ENCODE measurements at places on chromosomes 2 and 18. TPM values are rescaled to one million over a fixed set of nuclear protein-coding genes. Genes with fewer than 3 reads are reported as not detected.
A peak's percentile ranks its signal among the peaks of the same experiment; 100 is the strongest.

DNA sequence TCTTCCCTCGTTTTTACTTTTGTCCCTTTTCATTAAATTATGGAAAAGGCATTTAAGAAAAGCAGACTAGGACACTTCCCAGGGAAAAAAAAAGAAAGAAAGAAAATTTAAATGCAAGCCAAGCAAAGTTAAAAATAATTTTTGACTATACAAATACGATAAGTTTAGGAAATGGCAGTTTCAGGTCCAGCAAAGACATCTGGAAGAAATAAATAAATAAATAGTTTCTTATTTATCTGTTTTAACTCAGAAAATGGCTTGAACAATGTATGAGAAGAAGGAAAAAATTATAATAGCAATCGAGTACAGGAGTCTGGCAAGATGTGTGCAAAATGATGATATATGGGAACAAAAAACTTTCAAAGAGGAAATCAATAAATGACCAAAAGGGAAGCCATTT, 114.6 kb upstream of the NCKAP5 start:
- no peaks in the 10 kb centered on the region for H3K27me3 ChIP-seq
- H3K27ac ChIP-seq: no peak overlapping the region
- H3K4me1 ChIP-seq: no peaks in the 10 kb centered on the region
- no peaks in the 10 kb centered on the region for H3K36me3 ChIP-seq

GAL3ST2 gene
- not detected for total RNA-seq

KIAA1328 gene
- 7.2 TPM for total RNA-seq

DNA sequence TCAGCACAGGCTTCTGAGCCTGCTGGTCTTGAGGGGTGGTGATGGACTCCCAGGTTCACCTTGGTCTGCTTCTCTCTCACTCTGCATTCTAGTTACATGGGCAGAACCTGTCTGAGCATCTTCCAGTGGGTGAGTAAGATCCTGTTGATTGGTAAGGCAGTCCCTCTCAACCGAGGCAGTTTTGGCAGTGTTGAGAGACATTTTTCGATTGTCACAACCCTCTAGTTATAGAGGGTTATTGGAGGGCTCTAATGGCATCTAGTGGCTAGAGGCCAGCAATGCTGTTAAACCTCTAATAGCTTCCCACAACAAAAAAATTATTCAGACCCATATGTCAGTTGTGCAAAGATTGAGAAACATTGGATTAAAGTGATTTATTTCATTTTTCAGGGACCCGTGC, 9.3 kb upstream of the MGAT5 start:
- no peak overlapping the region for H3K4me3 ChIP-seq
- no peak overlapping the region for H3K27ac ChIP-seq
- H3K36me3 ChIP-seq: no peaks in the 10 kb centered on the region
- no peak for DNase-seq
- no peaks in the 10 kb centered on the region for H3K27me3 ChIP-seq

- no peak for DNase-seq
- H3K27ac ChIP-seq: peak overlapping the region; percentile 48
- H3K4me3 ChIP-seq: no peak overlapping the region
- H3K27me3 ChIP-seq: no peaks in the 10 kb centered on the region
- peaks cover 15% of the 10 kb centered on the region for H3K4me1 ChIP-seq
- peaks cover 58% of the 10 kb centered on the region for H3K36me3 ChIP-seq
These were observed 49.0 kb downstream of the PIAS2 start for GRCh38 chr18:46868169-46868921.

DNA sequence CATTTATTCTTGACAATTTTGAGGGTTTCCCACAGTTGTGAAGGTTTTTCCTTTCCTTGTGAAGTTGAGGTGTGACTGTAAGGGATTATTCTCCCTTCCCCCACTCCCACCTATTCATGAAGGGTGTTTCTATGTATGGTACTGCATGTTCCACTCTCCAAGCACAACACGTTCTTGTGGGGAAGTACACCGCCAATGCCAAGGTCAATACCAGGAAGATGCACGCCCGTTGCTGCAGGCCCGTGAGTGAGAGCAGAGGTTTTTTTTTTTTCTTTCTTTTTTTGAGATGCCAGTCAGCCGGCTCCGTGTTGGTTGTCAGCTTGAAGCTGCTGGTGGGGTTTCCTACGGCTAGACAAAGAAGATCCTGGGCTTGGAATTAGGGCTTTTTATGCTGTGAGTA, 38.6 kb upstream of the EPHA4 start:
- no peaks in the 10 kb centered on the region for H3K4me1 ChIP-seq
- H3K27me3 ChIP-seq: peaks cover 6% of the 10 kb centered on the region
- no peaks in the 10 kb centered on the region for H3K36me3 ChIP-seq
- no peak for DNase-seq
- no peak overlapping the region for H3K27ac ChIP-seq

- no peak overlapping the region for H3K27ac ChIP-seq
- DNase-seq: no peak
- H3K36me3 ChIP-seq: peaks cover 2% of the 10 kb centered on the region
These were observed 113.3 kb downstream of the POLE4 start for GRCh38 chr2:75071766-75072165.

DNA sequence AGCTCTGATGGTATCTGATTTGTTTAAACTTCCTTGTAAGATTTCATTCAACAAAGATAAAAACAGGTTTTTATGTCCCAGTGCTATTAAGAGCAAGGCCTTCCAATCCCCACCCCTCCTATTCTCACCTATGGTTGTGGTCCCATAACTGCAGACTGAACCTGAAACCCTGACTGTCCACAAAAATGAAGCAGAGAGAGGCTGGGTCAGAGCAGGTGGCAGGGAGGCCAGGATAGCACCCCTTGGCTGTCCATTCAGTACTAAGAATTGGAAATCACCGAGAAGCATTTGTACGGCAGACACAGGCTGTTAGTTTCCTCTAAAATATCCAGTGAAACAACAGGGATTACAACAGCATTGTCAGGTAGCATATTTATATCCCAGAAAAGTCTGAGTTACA, 37.3 kb upstream of the FMNL2 start:
- peaks cover 9% of the 10 kb centered on the region for H3K27me3 ChIP-seq
- H3K36me3 ChIP-seq: no peaks in the 10 kb centered on the region
- H3K27ac ChIP-seq: no peak overlapping the region
- H3K4me3 ChIP-seq: no peak overlapping the region
- H3K4me1 ChIP-seq: no peaks in the 10 kb centered on the region

ALPI gene
- not detected for total RNA-seq

FAM237A gene
- not detected for total RNA-seq

GRCh38 chr2:112166806-112167499, 28.8 kb downstream of the FBLN7 start:
- H3K27me3 ChIP-seq: no peaks in the 10 kb centered on the region
- peaks cover 11% of the 10 kb centered on the region for H3K4me1 ChIP-seq

IL1R1 gene
- 6.7 TPM for total RNA-seq

DNA sequence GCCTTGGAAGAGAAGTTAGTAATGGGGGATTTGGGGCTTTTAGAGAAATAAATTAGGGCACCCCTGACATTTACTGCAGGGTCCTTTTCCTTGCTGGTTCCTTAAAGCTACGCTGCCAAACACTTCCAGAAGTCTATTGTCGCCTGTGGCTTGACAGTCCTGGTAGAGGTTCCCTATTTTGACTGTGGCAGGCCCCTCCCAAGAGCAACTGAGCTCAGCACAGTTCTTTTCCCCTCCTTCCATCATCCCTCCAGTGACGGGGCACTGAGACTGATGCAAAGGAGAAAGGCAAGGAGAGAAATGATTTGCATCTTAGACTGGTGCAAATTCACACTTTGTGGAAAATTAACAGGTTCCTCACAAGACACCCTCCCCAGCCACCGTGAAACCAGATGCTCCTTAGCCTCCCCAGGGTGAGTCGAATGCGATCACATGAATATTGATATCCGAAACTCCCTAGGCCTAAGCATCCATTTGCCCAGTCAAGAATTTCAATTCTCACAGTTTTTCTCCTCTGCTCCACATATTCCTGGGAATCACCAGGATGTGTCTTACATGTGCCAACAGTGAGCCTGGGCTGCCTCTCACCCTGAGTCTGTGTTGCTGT, 45.4 kb downstream of the RABL2A start:
- no peaks in the 10 kb centered on the region for H3K36me3 ChIP-seq
- no peak overlapping the region for H3K4me3 ChIP-seq
- no peaks in the 10 kb centered on the region for H3K27me3 ChIP-seq
- no peaks in the 10 kb centered on the region for H3K4me1 ChIP-seq
- no peak overlapping the region for H3K27ac ChIP-seq

CYBRD1 gene
- 0.77 TPM for total RNA-seq

DNA sequence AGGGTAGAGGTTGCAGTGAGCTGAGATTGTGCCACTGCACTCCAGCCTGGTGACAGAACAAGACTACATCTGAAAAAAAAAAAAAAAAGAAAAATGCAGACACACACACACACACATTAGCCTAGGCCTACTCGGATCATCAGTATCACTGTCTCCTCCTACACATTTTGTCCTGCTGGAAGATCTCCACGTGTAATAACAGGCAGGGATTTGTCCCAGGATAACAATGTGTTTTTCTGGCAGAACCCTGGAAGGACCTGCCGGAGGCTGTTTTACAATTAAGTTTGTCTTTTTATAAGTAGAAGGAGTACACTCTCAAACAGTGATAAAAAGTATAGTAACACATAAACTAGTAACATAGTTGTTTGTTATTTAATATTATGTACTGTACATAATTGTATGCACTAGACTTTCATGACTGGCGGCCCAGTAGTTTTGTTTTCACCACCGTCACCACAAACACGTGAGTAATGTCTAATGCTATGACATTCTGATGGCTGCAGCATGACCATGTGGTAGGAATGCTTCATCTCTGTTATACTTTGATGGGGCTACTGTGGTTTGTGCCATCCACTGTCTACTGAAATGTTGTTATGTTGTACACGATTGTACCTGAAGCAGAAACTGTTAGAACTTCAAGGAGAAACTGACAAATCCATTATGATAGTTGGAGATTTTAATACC, 130.6 kb downstream of the ATP9B start:
- H3K27ac ChIP-seq: no peak overlapping the region
- H3K4me1 ChIP-seq: peaks cover 15% of the 10 kb centered on the region
- DNase-seq: no peak
- no peaks in the 10 kb centered on the region for H3K27me3 ChIP-seq

- H3K27ac ChIP-seq: no peak overlapping the region
- DNase-seq: no peak
- H3K4me3 ChIP-seq: no peak overlapping the region
- no peaks in the 10 kb centered on the region for H3K4me1 ChIP-seq
- no peaks in the 10 kb centered on the region for H3K36me3 ChIP-seq
These were observed 132.8 kb upstream of the REG3A start for GRCh38 chr2:79292239-79292957.

GRCh38 chr2:236833501-236834073, 252.1 kb upstream of the COPS8 start:
- DNase-seq: no peak
- H3K36me3 ChIP-seq: no peaks in the 10 kb centered on the region
- peaks cover 5% of the 10 kb centered on the region for H3K4me1 ChIP-seq
- no peak overlapping the region for H3K27ac ChIP-seq
- H3K27me3 ChIP-seq: peaks cover 13% of the 10 kb centered on the region

Data from activated naive CD4-positive, alpha-beta T cell treated with anti-CD3 and anti-CD28 coated beads for 36 hours (primary cell).